Panc1 (cell line): ENCODE measurements at places on chromosomes 16 and 17. TPM values are rescaled to one million over a fixed set of nuclear protein-coding genes. Genes with fewer than 3 reads are reported as not detected.

The KRTAP2-3 gene
- not detected for total RNA-seq

The CCL22 gene
- total RNA-seq: 0.39 TPM

The ABAT gene
- total RNA-seq: 0.77 TPM

The PLEKHG4 gene
- total RNA-seq: 6.7 TPM

GRCh38 chr16:70678121-70678897, 7.5 kb downstream of the MTSS2 start:
- no peak overlapping the region for H3K4me3 ChIP-seq
- no peak overlapping the region for H3K27ac ChIP-seq
- no peaks in the 10 kb centered on the region for H3K27me3 ChIP-seq
- 0 out of 2 replicates have a peak, but pooled peaks cover 2% of the 10 kb centered on the region for H3K36me3 ChIP-seq

DNA sequence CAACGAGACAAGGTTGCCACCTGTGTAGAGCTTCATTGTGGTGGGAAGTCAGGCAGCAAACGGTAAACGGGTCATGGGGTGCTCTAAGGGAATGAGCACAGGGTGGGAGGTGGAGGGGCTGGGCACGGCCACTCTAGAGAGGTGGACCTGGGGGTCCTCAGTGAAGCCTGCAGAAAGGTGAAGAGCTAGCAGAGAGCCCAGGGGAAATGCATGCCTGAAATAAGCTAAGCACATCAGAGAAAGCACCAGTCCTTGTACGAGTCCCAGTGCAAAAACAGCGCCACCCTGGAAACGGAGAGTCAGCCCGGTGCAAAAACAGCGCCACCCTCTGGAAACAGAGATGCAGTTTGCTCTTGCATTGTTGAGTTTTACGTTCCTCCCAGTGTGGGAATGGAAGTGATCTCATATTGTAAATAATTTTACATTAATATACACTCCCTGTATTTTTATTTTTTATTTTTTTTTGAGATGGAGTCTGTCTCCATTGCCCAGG, 65.0 kb downstream of the TBC1D16 start:
- no peaks in the 10 kb centered on the region for H3K27me3 ChIP-seq
- no peak overlapping the region for H3K4me3 ChIP-seq
- H3K36me3 ChIP-seq: no peaks in the 10 kb centered on the region
- DNase-seq: no peak

GRCh38 chr17:3780986-3781385, 20.0 kb downstream of the ITGAE start:
- no peaks in the 10 kb centered on the region for H3K4me1 ChIP-seq
- no peaks in the 10 kb centered on the region for H3K27me3 ChIP-seq
- H3K36me3 ChIP-seq: no peaks in the 10 kb centered on the region
- H3K4me3 ChIP-seq: no peak overlapping the region
- no peak for DNase-seq
- no peak overlapping the region for H3K27ac ChIP-seq

DNA sequence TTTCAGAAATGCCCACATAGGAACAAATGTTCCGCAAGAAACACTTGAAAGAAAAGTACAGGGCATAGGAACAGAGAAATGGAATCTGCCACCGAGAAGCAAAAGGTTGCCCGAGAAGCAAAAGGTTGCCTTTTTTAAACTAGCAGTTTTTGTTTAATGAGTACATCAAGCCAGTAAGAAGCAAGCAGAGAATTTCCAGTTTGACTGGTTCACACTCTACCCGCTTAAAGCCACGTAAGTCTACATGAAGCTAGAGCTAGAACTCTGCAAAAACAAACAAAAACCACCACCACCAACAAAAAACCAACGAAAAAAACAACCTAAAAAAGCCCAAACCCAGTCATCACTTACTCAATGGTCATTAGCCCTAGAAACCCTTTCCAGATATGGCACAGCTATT, 144.3 kb downstream of the MAP2K6 start:
- no peak for DNase-seq
- no peak overlapping the region for H3K4me3 ChIP-seq
- no peaks in the 10 kb centered on the region for H3K4me1 ChIP-seq
- H3K27me3 ChIP-seq: no peaks in the 10 kb centered on the region
- H3K36me3 ChIP-seq: no peaks in the 10 kb centered on the region

DNA sequence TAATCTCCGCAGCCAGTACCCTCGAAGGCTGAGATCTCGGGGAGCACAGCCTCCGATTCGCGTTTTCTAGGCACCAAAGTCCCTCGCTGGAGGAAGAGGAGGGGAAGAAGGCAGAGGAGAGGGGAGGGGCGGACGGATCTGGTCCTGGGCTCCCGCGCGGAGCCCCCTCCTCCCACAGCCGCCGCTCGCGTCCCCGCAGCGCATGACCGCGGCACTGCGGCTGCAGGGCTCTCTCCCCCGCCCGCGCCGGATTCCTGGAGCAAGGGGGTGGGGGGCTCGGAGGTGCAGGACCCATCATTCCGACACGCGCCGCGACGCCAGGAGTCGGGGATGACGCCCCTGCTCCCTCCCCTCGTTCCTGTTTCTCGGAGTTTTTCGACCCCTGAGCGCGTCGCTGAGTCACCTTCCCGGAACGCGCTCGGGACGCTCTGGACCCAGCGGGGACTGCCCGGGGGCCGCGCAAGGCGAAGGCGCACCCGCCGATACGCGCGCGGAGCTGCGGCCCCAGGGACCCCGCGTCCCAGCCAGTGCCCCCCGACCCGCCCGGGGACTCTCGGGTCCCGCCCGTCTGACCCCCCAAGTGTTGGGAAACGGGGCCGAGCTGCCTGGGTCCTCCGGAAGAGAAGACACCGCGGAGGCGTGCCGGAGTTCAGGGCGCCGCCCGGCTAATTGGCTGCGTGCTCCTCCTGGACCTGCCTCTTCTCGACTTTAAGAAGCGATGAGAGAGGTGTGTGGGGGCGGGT, 1.4 kb upstream of the SPHK1 start:
- no peak for DNase-seq
- no peaks in the 10 kb centered on the region for H3K36me3 ChIP-seq
- no peaks in the 10 kb centered on the region for H3K27me3 ChIP-seq
- peak overlapping the region; percentile 62 for H3K27ac ChIP-seq

DNA sequence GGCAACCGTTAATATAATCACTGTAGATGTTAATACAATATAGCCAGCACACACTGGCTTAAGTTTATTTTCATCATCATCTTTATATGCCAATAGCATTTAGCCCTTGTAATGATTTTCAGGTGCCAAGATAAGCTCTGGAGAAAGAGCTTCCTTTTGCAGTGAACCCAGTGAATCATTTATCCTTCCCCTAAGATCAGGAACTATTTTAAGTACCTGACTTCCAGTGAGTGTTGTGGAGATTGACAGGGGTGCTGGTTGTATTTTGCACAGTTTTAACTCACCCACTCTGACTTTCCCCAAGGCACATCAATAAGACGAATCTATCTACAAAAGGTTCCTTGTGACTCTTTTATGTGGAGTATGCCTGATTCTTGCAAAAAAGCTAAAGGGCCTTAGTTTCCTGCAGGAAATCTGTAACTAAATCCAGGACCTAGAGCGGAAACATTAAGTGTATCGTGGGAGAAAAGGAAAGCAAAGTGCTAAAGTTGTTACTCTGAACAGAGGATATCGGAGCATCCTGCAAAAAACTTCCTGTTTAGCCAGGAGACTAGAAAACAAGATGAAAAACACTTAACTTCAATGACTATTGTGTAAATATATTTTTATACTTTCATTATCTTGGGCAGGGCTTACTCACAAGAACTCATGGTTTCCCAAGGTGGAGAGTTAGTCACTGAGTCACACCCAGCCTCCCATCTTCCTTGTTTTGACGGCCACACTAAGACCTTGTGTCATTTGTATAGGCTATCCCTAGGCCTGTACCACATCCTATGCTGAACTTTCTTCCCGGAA, 183.6 kb downstream of the MAP2K6 start:
- H3K36me3 ChIP-seq: no peaks in the 10 kb centered on the region
- H3K4me3 ChIP-seq: no peak overlapping the region
- DNase-seq: no peak
- H3K27ac ChIP-seq: no peak overlapping the region
- H3K27me3 ChIP-seq: no peaks in the 10 kb centered on the region; the same call in 1 of the 2 replicates

DNA sequence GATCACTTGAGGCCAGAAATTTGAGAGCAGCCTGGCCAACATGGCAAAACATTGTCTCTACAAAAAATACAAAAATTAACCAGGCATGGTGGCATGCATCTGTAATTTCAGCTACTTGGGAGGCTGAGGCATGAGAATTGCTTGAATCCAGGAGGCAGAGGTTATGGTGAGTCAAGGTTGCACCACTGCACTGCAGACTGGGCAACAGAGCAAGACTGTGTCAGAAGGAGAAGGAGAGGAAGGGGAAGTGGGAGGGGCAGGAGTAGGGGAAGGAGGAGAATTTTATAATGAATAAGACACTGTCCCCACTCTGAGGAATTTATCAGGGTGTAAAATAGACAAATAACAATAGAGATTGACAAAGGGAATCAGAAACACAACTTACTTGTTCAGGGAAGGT, 440.6 kb upstream of the DYNLRB2 start:
- H3K27me3 ChIP-seq: no peaks in the 10 kb centered on the region
- no peak overlapping the region for H3K4me3 ChIP-seq
- no peak for DNase-seq
- no peak overlapping the region for H3K27ac ChIP-seq

DNA sequence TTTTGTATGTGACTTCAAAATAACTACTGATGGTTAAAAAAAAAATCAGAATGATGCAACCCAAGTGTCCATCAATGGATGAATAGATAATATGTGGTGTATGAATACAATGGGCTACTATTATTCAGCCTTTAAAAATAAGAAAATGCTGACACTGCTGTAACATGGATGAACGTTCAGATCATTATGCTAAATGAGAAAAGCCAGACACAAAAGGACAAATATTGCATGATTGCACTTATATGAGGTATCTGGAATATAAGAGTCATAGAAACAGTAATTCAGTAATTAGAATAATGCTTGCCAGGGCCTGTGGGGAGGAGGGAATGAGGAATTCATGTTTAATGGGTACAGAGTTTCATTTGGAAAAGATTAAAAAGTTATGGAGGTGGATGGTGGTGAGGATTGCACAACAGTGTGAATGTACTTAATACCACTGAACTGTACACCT, 25.4 kb downstream of the TENT4B start:
- no peak overlapping the region for H3K27ac ChIP-seq
- H3K27me3 ChIP-seq: no peaks in the 10 kb centered on the region
- no peaks in the 10 kb centered on the region for H3K36me3 ChIP-seq
- H3K4me1 ChIP-seq: peaks cover 3% of the 10 kb centered on the region; the same call in 1 of the 2 replicates
- no peak for DNase-seq

DNA sequence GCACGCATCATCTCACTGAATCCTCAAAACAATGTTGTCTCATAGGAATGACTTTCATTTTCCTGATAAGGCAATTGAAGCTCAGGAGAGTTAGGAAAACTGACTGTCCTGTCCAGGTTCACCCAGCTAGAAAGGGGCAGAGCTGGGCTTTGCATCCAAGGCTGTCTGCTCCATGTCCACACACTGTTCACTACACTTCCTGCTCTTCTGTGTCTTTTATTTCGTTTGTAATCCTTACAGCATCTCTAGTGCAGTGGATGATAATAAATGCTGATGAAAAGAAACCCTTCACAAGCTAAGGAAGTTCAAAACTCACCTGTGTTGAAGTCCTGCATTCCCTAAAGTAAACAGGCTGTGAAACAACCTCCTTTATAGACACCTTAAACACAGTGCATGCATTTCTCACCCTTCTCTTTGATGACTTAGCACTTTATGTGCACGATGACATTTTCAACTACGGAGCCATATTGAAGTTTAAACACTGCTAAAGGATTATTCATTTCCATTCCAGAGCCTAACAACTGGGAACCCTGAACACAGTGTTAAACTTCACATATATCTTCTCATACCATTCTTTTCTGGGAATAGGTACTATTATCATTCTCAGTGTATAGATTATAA, 31.0 kb upstream of the GPR139 start:
- H3K4me3 ChIP-seq: no peak overlapping the region
- DNase-seq: no peak
- H3K4me1 ChIP-seq: no peaks in the 10 kb centered on the region
- peaks cover 18% of the 10 kb centered on the region for H3K27me3 ChIP-seq
- H3K27ac ChIP-seq: no peak overlapping the region

DNA sequence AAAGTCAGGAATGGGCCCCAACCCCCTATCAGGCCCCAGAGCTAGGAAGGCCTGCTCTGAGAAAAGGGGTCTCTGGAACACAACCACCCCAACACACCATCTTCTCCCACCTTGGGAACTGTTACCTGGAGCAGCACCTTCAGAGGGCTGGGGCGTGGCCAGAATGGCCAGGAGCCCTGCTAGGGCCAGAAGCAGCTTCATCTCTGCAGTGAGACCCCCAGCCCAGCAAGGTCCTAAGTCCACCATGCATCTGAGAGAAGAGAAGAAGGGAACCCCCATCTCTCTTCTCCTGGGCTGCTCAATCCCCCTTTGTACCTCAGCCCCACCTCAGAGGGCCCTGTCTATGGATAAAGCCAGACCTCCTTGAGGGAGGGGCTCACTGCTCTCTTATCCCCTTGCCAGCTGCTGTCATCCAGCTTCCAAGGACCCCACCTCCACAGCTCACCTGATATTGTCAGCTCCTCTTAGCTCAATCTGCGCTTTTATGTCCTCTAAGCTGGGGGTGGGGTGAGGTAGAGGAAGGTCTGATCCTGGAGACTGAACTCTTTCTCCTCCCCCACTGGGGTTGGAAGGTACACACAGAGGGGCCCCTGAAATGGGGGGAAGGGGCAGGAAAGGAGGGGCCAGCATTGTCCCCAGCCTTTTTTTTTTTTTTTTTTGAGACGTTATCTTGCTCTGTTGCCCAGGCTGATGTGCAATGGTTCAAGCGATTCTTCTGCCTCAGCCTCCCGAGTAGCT, at the start of gene MPO:
MPO (minus strand) TSS at position 456 of the 738 bp plus-strand sequence; CDS start at position 279, 177 bp downstream.
- H3K27ac ChIP-seq: no peak within 1 kb of the TSS
- DNase-seq: no peak
- no peak within 1 kb of the TSS for H3K4me3 ChIP-seq
- H3K36me3 ChIP-seq: no peaks in the 10 kb centered on the region

DNA sequence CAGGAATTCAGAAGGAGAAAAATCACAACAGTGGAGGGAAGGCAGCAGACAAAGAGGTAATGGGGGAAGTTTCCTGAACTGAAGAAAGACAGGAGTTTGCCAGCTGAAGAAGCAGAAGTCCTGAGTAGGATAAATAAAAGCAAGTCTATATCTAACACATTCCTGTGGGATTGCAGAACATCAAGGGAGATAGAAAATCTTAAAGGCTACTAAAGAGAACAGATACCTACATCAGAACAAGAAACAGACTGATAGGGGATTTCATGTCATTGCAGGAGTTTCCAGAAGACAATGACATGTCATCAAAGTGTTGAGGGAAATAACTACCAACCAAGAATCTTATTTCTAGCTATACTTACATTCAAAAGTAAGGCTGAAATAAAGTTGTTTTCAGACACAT, 21.3 kb upstream of the CRYBA1 start:
- no peak overlapping the region for H3K27ac ChIP-seq
- H3K4me1 ChIP-seq: no peaks in the 10 kb centered on the region

GRCh38 chr17:41710472-41711090, 1.6 kb upstream of the GAST start:
- no peak for DNase-seq
- H3K4me1 ChIP-seq: no peaks in the 10 kb centered on the region
- H3K36me3 ChIP-seq: no peaks in the 10 kb centered on the region
- no peaks in the 10 kb centered on the region for H3K27me3 ChIP-seq
- no peak overlapping the region for H3K4me3 ChIP-seq

GRCh38 chr17:40914075-40914855, 23.2 kb downstream of the KRT23 start:
- H3K36me3 ChIP-seq: no peaks in the 10 kb centered on the region
- peaks cover 8% of the 10 kb centered on the region; the same call in 1 of the 2 replicates for H3K4me1 ChIP-seq
- no peaks in the 10 kb centered on the region for H3K27me3 ChIP-seq
- H3K4me3 ChIP-seq: no peak overlapping the region
- no peak for DNase-seq
